ENCODE measurements at places on chromosomes 11 and 22. TPM values are rescaled to one million over a fixed set of nuclear protein-coding genes. Genes with fewer than 3 reads are reported as not detected.
A peak's percentile ranks its signal among the peaks of the same experiment; 100 is the strongest.

GRCh38 chr11:120579611-120580031 is 68.1 kb downstream of the GRIK4 start:
- no peak for DNase-seq

- no peak for DNase-seq
Observed at GRCh38 chr11:117117681-117118080, 19.5 kb upstream of the SIK3 start.

- DNase-seq: no peak
Observed at GRCh38 chr11:12235553-12235946, 125.2 kb downstream of the MICAL2 start.

- DNase-seq: peak; percentile 57
Observed at GRCh38 chr22:19891317-19892256, 36.9 kb upstream of the GNB1L start.

GRCh38 chr11:71255800-71256479 is 3.6 kb upstream of the SHANK2 start:
- no peak for DNase-seq

DNA sequence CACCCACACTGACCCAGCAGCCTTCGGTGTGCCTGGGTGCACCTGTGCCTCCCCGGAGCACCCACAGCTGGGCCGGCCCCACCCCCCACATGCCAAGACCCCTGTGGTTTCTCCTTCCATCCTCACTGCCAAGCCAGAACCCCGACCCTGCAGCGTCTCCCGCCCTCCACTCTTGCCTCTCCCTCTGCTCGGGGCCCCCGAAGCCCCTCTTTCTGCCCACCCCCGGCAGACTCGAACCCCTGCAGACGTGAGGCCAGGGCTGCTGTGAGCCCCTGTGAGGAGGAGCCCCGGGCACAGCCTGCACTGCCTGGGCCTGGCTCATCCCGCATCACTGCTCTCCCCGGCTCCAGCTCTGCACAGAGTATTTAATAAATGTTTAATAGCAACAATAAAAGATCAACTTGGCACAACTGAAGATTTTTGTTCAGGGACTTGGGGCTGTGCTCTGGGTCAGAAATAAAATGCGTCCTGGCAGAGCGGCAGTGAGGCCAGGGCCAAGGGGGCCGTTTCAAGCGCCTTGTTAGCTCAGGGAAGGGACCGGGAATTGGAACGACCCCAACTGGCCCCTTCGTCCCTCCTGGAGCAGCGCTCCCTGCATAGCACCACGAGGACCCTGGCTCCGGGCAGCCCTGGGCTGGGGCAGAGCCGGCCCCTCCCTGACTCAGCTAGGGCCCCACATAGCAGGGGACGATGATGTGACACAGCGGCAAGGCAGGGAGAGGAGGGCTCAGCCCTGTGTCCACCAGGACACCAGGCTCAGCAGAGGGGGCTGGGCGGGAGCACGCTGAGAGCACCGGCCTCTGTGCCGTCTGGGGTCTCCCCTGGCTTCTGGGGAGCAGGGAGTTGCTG is 520.8 kb downstream of the BRD1 start:
- DNase-seq: no peak

- no peak for DNase-seq
Observed at GRCh38 chr22:43512279-43512678, 100.5 kb downstream of the MPPED1 start.

DNA sequence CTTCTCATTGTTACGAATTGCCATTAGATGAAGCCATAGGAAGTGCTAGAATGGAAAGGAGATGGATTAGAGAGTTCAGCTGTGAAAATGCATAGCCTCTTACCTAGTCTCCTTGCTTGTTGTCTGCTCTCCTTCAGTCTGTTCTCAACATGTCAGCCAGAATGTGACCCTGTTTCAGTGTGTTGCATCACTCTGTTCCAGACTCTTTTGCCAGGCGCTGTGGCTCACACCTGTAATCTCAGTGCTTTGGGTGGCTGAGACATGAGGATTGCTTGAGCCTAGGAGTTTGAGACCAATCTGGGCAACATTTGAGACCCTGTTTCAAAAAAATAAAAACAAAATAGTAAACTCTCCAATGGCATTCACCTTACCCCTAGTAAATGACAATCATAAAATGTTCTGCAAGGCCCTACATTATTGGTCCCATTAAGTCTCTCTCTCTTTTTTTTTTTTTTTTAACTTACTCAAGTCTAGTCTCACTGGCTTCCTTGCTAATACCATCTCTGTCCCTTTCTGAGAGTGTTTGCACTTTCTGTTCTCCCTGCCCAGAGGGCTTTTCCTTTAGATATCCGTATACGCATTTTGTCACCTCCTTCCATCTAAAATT is 39.4 kb downstream of the CYP2R1 start:
- no peak for DNase-seq

DNA sequence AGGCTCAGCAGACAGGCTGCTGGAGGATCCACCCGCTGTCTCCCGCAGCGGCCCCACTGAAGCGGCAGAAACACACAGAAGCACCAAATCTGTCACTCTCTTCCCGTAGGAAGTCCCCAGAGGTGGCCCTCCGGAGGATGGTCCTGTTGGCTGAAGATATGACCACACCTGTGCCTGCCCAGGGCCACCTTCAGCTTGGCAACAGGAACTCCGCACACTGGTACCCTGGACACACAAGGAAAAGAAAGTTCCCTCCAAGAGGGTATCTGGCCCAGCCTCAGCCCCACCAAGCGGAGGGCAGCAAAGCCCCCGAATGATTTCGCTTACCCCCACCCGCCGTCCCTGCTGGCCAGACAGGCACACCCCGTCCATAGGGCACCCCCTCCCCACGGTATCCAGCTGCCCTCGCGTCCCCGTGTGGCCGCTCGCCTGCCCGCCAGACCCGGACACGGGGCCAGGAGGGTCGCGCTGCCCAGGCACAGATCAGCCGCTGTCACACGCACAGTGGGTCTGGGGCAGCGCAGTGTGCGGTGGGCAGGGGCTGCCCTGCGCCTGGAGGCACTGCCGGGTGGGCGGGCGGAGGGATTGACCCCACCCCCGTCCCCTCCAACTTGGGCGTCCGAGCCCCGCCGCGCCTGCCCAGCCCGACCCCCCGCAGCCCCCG is 7.0 kb downstream of the RASSF7 start:
- no peak for DNase-seq

- no peak for DNase-seq
Observed at GRCh38 chr11:76291576-76292526, 85.5 kb upstream of the WNT11 start.

The SYT13 gene
- 191 TPM for total RNA-seq

The RBMXL2 gene
- total RNA-seq: not detected

Data from frontal cortex (tissue), 4 donors.